ENCODE measurements at places on chromosomes 5 and 9.
A peak's percentile ranks its signal among the peaks of the same experiment; 100 is the strongest.

DNA sequence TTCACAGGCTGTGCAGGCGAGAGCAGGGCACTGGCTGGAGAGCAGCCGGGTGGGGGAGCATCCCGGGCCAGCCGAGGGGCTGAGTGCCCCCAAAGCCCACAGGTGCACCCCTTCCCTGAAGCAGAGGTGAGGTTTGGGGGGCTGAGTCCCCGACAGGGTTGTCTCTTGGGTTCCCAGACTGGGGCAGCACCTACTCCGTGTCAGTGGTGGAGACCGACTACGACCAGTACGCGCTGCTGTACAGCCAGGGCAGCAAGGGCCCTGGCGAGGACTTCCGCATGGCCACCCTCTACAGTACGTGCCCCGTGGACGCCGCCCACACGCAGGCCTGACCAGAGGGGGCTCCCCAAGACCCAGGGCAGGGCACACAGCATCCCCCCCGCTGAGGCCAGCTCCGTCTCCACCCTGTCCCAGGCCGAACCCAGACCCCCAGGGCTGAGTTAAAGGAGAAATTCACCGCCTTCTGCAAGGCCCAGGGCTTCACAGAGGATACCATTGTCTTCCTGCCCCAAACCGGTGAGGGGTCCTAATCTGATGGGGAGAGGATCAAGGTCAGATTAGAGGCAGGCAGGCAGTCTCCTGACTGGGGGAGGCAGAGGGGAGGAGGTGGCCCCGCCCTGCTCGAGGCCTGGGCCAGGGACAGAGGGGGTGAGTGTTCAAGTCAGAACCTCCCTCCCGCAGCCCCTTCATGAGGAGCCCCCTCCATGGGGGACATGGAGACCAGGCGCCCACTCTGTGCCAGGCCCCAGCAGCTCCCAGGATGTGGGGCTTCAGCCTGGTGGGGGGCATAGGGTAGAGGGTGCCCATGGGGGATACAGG, 2.7 kb downstream of the PTGDS start:
- DNase-seq, result no peak

GRCh38 chr9:1261879-1262766, 212.0 kb downstream of the DMRT2 start:
- DNase-seq, result no peak

- DNase-seq, result no peak
These were observed 110.7 kb downstream of the CAAP1 start for GRCh38 chr9:26781906-26782305.

DNA sequence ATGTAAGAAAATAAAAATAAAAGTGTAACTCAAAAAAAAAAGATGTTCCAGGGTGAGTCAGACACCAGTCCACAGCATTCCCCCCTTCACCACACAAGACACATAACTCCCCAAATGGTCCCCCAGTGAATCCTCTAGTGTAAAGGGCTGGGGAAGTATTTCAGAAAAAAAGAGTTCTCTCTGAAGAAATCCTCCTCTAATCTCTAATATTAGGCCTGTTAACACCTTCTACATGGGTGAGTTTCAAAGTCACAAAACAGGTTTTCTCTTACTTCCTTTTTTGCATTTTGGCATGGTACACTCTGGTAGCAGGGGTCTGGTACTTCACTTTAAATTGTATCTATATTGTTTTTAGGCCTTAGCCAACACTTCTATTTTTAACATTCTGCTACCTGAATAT, 28.2 kb downstream of the RNF145 start:
- DNase-seq, result no peak

GRCh38 chr5:6202968-6203365, 175.4 kb downstream of the MED10 start:
- DNase-seq, result no peak

- DNase-seq, result peak; percentile 18
These were observed 7.1 kb downstream of the SPACA9 start for GRCh38 chr9:132885720-132886333.

GRCh38 chr9:72294936-72295335, 70.1 kb downstream of the ZFAND5 start:
- DNase-seq, result no peak

DNA sequence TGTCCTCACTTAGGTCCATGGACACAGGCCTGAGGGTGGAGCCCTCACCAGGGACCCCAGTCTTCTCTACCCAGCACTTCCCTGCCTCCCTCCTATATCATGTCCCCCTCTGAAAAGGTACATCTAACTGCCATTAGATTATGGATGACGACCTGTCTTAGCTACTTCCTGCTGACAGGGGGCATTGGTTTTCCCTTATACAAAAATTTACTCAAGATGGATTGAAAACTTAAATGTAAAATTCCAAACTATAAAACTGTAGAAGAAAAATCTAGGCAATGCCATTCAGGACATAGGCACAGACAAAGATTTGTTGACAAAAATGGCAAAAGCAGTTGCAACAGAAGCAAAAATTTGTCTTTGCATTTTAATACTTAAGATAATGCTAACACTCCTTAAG, 623.2 kb upstream of the FAM174A start:
- no peak for DNase-seq

DNA sequence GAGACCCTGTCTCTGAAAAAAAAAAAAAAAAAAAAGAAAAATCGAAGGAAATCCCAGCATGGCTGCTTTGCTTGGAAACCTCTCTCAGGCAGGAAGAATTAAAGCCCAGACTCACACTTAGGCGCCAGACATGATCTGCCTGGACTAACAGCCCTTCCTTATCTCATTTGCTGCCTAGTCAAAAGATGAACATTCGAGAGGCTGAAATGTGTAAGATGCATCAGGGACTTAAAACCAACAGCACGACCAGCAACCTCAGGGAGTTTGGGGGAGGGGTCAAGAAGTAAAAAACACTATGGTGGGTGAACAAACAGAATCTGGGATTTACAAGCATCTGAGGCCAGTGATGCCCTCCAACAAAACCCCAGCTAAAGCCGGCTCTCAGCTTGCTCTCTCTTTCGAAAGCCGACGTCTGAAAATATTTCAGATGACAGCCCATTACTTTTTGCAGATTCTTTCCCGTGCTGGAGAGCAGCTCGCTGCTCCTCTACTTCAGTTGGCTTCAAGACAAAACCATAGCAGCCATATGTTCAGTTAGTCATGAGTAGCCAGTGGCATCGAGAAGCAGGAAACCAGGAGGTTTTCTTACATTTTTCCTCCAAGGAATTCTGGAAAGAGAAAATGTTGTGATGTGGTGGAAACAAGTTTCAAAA, 249.9 kb downstream of the MARCHF11 start:
- DNase-seq, result no peak

- no peak for DNase-seq
These were observed 38.0 kb downstream of the GDA start for GRCh38 chr9:72187121-72187695.

GRCh38 chr9:1100201-1100600, 50.0 kb downstream of the DMRT2 start:
- DNase-seq, result no peak

GRCh38 chr9:131273146-131273855, 3.0 kb downstream of the FAM78A start:
- DNase-seq, result peak; percentile 80

DNA sequence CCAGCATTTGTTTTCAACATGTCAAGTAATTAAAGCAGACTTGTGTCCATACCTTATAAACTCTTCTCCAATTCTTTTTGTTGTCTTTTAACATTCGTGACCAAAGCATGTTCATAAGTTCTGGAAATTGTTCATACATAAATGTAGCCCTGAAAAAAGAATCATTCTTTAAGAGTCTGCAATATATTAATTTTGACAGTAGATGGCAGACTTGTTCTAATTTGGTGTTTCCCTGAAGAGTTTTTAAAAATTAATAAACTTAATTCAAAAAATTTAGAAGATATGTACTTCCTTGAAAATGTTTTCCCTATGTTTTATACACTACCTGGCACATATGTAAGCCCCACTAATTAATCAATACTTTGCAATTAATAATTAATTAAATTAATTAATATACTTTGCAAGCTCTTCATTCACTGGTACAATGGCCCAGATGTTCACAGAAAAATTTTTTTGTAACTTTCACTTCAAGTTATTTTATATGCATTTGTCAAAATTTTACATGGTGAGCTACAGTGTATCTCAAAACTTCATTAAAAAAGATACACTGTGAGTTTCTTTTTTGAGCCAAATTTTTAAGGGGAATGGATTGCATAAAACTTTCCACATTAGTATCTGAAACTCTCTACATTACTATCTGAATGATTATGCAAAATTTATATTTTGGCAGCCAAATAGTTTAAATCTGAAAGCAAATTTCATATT, 42.1 kb downstream of the CLINT1 start:
- DNase-seq, result peak; percentile 65

DNA sequence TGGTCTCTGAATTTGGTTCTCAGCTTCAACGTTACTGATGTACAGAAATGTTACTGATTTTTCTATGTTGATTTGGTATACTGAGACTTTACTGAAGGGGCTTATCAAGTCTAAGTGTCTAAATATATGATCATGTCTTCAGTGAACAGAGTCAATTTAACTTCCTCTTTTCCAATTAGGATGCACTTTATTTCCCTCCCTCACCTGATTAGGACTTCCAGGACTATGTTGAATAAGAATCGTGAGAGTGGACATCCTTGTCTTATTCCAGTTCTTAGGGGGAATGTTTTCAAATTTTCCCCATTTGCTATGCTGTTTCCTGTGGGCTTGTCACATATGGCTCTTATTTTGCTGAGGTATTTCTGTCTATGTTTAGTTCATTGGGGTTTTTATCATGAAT, 349.5 kb downstream of the PRR16 start:
- no peak for DNase-seq

GRCh38 chr9:76652894-76653293, 111.3 kb upstream of the PCA3 start:
- DNase-seq, result peak; percentile 87

DNA sequence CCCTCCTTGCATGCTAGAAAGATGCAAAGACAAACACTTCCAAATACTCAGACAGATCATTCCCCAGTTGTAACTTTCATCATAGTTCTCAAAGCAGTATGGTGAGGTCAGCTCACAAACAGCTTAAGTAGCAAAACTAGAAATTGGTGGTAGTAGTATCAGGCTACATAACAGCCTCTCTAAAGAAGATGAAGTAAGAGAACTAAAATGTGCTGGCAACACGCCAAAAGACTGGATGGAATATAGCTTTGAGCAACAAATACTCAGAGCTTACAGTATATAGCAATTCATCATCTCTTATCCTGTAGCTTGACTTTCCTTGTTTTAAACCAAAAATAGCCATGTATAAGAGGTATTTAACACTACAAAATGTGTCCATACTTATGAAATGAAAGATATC, 7.5 kb downstream of the PFDN1 start:
- DNase-seq, result peak; percentile 70

DNA sequence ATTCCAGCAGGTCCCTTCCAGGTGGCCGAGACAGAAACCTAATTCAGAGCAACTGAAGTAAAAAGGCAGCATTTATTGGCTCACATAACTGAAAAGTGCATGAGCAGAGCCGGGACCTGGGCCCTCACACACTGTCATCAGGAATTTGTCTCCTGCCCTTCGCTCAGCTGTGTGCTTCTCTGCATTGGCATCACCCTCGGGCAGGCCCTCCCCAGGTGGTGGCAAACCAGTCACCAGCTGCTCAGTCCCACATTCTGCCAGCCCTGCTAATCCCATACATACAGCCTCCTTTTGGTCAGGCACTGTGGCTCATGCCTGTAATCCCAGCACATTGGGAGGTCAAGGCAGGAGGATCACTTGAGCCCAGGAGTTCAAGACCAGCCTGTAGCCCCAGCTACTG, 11.5 kb upstream of the CPLX2 start:
- no peak for DNase-seq

DNA sequence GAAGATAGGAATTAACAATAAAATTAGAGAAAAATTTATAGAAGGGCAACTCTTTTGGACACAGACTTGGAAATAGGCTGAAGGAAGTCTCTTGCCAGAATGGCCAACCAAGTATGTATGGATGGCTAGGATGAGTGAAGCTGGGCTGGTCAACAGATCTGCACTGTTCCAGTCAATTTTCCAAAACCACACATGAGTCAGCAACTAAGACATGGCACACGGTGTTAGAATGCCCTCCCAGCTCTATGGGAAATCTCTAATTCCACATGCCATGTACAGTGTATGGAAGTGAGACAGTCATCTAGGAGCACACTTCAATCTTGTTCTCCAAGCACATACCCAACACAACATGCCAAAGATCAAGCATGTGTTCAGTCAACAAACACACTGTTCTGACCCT, 129.6 kb downstream of the GLIS3 start:
- no peak for DNase-seq

GRCh38 chr5:129616517-129616916, 131.4 kb upstream of the MINAR2 start:
- no peak for DNase-seq

DNA sequence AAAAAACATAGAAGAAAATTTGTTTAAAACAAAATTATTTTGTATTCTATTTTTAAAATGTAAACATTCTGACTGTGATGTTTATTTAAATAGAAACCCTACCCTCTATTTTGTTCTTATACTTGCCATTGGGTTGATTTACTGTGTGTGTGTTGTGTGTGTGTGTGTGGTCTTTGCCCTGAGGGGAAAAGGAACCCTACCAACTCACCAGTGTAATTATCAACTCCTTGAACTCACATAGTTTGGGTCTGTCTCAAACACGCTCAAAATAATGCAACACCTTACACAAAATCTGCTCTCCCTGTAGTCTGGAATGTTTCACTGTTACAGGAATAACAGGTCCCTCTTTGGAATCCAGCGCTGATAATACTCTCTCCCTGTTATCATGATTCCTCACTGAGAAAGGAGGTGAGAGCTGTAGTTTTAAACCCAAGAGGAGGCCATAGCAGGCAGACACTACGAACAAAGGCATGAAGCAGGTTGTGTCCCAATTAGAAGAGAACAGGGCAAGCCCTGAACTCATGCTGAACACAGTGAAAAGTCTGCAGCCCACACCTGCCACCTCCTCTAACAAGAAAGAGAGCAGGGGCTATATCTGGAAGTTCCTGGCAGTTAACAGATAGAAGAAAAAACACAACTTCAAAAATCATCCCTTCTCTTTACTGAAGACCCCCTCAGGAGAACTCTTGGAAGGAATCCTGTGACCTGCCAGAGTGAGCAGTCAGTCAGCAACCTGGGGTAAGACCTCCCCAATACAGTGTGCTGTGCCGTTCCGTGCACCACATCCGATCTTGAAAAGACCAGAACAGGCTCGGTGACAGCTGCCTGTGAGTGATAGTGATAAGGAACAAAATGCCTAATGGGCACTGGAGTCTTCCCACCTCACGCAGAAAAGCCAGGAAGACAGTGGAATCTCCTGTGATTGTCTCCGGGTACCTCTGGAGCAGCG, 608.1 kb upstream of the ADAMTS16 start:
- DNase-seq, result no peak

- peak; percentile 56 for DNase-seq
These were observed 3.8 kb upstream of the NDST1 start for GRCh38 chr5:150503977-150504620.

GRCh38 chr5:121164632-121165031, 687.0 kb upstream of the FTMT start:
- peak; percentile 81 for DNase-seq

DNA sequence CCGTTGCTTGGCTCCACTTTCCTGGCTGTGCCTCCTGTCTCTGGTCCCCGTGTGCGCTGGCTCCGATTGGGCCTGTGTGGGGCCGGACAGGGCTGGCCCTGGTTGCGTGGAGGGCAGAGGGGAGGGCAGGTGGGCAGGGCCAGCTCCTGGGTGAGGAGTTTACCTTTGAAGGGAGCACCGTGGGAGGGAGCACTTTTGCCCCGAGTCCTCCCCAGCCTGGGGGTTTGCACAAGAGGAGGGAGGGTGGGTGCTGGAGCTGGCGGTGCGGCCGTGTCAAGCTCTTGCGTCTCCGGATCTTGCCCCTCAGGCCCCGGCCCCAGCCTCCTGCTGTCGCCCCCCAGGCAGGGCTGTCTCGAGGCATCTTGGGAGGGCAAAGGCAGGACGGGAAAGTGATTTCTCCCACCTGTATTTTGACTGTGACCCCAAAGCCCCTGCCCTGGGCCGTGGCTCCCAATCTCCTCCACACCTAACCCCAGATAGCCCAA, 48.3 kb upstream of the EXOC3 start:
- DNase-seq, result no peak

Measured in hematopoietic multipotent progenitor cell treated with erythropoietin and hydrocortisone succinate and interleukin-3 and kit ligand, for 4 days (in vitro differentiated cells).